COLO829 (cell line): ENCODE measurements at places on chromosomes 1 and 21.
A peak's percentile ranks its signal among the peaks of the same experiment; 100 is the strongest.

DNA sequence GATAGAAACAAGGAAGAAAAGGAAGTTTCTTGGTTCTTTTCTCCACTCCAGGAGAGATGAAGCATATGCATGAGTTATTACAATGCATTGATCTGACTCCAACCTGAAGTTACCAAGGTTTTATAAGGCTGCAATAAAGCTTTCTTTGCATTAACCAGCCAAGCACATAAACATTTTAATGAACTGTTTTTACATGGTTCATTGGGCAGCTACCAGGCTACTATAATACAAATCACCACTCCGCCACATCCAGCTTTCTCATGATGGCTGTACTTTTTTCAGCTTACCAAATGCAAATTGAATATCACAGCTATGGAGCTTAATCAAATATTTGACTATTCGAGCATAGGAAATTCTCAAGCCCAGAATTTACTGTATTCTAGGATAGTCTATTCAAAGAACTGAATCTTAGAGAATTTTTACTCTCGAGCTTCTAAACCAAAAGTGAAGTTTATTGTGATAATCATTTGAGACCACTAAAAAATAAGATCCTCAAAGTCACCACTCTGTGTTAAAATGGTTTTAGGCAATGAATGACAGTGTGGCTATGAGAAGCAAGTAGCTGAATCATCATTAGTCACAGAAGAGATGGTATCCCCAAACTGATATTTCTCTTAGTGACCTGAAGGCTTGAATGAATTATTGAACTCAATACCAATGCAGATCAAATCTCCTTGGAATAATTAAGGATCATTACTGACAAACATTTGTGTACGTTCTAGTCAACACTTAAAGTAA lies 58.6 kb upstream of the ZNF281 start:
- DNase-seq = no peak

DNA sequence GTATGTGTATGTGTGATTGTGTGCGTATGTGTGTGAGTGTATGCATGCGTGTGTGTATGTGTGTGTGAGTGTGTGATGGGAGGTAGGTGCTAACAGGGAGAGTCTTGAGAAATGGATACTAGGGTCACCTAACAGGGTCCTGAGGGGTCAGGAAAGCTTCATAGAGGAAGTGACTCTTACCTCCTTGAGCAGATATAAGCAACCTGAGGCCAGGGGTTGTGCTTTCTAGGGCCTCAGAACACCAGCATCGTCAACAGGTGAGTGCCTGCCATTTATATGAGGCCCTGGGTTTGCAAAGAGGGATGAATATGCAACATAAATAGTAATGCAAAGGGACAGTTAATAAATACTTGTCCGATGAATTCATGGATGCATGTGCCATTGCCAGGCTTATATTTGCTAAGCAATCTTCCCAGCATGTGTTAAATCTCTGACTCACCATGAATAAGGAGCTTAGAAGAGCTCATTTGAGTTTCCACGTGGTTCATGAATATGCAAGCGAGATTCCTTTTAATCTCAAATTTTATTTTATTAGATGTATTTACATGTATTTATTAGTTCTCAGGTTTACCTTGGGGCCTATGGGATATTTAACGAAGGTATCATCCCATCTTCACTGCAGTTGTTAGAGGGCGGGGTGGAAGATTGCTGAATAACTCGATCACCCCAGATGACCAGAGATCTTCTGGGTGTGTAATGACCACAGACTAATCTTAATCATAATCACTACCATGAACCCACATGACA lies 438.3 kb downstream of the CAMTA1 start:
- DNase-seq = peak; percentile 29

- no peak for DNase-seq
These were observed 67.5 kb downstream of the TRIM11 start for GRCh38 chr1:228339059-228339704.

DNA sequence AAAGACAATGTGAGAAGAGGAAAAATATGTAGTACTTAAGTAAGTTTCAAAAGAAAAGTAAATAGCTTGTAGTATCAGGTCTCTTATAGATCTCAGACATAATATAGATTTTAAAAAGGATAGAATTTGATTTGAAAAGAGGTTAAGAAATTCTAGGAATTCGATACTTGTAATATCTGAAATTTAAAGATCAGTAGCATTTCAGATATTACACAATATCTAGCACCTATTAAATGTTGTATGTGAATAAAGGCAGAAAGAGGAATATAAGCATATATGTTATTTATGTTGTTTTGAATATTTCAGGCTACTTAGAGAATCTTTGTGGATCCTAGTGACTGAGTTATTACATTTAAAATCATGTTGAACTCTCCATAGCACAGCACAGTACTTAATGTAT lies 35.0 kb upstream of the METTL18 start:
- no peak for DNase-seq

- no peak for DNase-seq
These were observed 65.2 kb upstream of the KCNE2 start for GRCh38 chr21:34298534-34299167.

DNA sequence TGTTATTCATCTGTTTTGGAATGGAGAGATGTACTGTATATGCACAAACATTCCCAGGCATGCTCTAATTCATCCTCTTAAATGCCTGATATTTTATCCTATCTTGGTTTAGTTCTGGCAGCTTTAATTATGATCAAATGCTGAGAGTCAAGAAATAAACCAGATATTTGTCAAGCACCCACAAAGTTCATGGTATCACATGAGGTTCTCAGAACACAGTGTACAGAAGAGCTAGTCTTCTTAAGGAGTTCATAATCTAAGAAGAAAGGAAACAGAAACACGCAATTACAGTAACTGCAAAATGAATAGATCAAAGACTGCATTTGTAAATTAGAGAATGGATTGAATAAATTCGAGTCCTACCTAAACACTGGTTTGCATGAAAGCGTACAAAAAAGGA lies 58.3 kb upstream of the KCNH1 start:
- DNase-seq = no peak

DNA sequence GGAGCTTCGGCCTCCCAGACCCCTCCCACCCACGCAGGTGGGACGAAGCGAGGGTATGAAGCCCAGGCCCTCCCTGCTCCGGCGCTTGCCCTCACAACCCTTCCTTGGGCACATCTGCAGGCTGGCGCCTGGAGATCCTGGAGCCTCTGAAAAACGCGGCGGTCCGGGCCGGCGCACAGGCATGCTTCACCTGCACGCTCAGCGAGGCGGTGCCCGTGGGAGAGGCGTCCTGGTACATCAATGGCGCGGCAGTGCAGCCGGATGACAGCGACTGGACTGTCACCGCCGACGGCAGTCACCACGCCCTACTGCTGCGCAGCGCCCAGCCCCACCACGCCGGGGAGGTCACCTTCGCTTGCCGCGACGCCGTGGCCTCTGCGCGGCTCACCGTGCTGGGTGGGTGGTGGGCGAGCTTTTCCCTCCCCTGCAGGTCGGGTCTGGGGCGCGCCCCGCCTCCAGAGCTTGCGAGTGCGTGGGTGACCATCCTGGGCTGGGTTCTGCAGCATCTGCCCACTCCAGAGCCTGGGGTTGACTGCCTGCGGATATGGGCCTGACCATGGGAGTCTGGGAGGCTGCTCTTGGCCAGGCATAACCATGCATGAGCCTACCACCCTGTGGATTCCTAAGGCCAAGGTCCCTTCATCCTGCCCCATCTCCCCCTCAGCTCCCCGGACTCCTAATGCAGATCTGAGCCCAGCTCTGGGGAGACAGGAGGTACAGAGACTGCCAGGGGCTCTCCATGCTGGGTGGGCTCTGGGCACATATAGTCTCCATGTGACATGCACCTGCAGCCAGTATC lies 89.8 kb downstream of the TRIM11 start:
- DNase-seq = no peak

DNA sequence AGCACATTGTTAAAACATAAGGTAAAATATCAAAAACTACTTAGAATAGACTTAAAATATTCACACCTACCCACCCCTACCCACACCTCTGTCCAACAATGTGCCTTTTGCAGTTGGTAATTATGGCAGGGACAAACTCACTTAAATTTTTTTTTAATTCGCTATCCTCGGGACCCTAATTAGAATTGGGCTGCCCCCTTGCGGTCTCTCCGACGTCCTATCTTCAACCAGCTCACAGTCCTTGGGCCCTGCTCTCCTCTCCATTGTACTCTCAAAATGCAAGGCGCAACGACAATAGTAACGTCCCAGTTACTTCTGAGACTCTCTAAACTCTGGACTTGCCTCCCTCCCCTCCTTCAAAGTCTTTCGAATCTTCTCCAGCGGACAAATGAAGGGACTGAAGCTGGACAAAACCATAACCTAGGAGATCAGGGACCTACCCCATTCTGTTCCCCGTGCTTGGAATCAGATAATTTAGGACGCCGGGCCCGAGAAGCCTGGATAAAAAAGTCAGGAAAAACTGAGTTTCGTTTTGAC lies 1.1 kb upstream of the CIART start:
- peak; percentile 62 for DNase-seq

DNA sequence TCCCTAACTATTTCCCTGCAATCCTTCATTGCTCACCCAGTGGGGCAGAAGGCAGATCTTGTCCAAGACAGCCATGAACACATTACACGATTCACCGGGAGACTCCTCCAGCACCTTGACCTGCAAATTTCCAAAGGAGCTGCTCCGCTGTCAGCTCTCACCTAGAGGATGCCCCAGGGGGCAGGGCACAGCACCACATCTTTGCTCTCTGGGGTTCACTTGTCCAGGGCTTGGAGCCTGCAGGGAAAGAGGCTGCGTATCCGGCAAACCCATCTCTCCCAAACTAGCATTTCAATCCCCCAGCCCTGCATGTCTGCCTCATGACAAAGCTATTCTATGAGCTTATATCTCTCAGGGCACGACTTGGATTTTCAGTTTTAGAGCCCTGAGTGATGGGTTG lies 35.1 kb upstream of the OLIG2 start:
- DNase-seq = no peak

DNA sequence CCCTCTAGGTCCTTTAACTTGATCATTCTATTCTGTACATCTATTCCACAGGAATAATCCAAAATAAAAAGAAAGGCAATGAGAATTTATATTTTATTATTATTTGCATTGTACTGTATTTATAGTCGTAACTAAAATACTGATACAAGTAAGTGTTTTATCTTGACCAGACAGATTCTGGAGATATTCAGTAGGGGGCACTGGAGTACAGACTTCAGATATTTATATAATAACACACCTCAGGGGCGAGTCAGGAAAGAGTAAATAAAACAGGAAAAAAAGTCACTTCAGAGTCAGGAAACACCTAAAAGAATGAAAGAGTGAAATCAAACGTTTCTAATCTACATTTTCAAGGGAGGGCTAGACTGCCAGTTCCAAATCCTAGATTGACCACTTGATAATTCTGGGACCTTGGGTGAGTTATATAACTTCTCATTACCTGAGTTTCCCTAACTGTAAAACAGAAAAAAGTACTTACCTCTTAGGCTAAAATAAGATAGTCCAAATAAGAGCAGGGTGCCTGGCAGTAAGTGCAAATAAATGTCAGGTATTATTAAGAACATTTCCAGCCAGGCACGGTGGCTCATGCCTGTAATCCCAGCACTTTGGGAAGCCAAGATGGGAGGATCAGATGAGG lies 31.1 kb upstream of the MTF1 start:
- DNase-seq = peak; percentile 11

DNA sequence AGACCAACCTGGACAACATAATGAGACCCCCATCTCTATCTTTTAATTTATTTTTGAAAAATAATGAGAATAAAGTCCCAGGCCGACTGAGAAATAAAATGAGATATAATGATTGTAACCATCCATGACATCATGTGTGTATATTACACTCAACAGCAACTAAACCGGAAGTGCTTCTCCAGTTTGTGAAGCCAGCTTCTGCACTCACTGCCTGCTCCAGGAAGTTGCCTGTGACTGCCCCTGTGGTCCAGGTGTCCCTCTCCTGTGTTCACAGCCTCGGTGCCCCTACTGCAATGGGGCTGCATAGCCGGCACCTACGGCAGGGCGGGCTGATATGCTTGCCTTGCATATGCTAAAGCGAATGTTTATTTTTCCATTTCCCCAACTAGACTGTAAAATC lies 68.3 kb downstream of the SSBP3 start:
- no peak for DNase-seq

GRCh38 chr1:43757343-43758053 lies 50.2 kb downstream of the ST3GAL3 start:
- DNase-seq = no peak
